ENCODE measurements at places on chromosomes 12 and 14.

DNA sequence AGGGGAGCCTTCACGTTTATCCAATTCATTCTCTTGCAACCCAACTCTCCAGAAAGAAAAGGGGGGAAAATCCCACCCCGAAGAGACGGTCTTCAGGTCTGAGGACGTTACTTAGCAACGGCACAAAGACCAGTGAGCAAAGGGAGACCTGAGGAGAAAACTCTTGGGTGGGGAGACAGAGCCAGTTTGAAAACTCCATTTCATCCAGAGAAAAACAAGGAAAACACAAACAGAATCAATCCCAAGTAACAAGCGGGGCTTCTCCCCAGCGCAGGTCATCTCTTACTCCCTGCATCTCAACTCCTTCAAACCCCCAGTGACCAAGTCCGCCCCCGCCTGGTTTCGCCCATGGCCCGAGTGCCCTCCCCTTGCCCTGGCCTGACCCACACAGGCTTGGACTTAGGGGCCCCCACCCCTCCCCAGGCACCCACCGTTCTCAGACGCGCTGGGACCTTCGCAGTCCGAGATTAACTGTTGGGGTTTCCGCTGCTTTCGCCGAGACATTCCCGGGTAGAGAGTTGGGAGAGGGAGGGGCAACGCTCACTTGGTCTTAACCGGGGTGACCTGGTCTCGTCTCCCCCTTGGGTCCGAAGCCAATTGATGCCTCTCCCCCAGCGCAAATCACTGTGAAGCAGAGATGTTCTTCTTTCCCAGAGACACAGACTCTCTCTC lies 10.4 kb upstream of the SALL2 start:
- DNase-seq: no peak

GRCh38 chr14:21558703-21559170 lies 21.1 kb downstream of the OR10G3 start:
- DNase-seq: no peak

DNA sequence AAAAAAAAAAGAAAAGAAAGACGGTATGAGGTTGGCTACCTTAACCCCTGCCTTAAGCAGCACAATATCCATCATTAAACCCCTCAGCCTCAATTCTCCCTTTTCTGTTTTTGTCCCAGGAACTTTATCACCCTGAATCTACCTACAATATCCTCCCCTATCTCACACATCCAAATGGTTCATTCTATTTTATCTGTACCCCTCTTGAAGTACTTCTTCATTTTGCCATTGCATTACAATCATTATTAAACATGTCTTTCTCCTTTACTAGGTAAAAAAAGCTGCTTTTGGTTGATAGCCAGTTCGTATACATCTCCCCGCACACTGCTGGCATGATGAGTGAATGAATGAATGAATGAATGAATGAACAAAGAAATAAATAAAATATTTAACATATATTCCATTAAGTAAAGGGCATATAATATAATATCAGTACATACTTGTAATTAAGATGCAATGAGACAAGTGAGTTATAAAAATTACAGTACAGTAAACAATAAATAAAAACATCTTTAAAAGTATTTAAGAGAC lies 364 bp upstream of the GPR65 start:
- no peak for DNase-seq

- no peak for DNase-seq
These were observed 3.8 kb downstream of the PTPN11 start for GRCh38 chr12:112422531-112422930.

- no peak for DNase-seq
These were observed 294.5 kb downstream of the CACNA1C start for GRCh38 chr12:2347137-2347843.

DNA sequence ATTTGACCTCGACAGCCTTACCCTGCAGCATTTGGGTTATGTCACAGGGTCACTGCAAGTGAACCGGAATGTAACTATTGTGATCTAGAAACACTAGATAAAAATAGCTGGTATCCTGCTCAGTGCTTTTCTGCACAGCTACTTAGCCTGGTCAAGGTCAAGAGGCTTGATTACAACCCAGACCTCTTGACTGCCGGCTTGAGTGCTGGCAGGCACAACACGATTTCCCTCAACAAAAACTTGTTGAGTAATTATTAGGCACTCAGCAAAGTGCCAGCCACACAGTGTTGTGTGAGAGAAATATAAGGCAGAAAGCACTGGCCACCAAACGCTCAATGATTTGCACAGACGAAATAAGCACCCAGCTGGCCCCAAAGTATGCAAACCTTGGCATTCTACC lies 156.7 kb downstream of the NUAK1 start:
- DNase-seq: no peak

DNA sequence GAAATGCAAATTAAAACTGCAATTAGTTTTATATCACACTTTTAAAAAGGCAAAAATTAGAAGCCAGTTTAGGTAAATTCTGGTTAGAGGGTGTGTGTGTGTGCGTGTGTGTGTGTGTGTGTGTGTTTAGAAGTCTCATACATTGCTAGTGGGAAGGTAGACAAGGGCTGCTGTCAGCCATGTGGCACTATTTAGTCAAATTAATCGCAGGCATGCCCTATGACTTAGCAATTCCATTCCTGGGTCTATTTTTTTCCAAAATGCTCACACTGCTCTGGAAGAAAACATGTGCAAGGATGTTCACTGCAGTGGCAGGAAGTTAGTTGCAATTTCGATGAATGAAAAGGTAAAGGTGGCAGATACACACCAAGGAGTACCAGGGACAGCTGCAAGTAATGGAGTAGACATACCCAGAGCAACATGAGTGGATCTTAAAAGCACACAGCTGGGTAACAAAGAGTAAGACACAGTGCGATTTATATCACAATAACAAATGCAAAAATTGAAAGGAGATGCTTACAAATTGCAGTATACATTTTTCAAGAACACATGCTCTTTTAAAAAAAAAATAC lies 11.6 kb downstream of the CAPZA3 start:
- DNase-seq: no peak

DNA sequence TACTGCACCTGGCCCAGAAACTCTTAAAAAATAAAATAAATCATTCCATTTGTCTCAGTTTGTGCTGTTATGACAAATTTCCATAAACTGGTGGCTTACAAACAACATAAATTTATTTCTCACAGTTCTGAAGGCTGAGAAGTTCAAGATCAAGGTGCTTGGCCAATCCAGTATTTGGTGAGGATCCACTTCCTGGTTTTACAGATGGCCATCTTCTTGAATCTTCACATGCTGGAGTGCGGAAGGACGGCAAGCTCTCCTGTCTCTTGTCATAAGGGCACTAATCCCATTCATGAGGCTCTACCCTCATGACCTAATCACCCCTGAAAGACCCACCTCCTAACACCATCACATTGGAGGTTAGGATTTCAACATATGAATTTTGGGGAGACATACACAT lies 29.9 kb upstream of the MYBPC1 start:
- no peak for DNase-seq

DNA sequence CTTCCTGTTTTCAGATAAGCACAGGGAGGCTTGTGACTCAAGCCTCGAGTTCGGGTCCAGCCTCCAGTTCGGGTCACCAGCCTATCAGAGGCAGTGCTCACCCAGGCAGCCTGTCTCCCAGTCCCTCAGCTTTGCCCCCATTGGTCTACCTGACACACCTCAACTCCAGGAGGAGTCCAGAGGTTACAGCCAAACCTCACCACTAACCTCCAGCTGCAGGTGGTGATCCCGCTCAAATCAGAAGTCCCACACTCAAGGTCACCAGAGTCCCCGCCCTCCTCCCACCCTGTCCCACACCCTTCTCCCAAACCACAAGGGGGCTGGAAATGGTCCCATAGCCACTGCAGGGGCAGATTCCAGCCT lies 42.1 kb downstream of the KDM2B start:
- DNase-seq: no peak

Data from activated T-cell treated with anti-CD3 and anti-CD28 coated beads, Interleukin-2, amount 50 U/mL, for 4 hours (primary cell).